CD8-positive, alpha-beta T cell (primary cell): ENCODE measurements at places on chromosomes 7 and 10. TPM values are rescaled to one million over a fixed set of nuclear protein-coding genes. Genes with fewer than 3 reads are reported as not detected.

The IFIT2 gene
- total RNA-seq, result 18.4 TPM

The CDC14C gene
- total RNA-seq, result not detected

The TAS2R39 gene
- total RNA-seq, result not detected

The INA gene
- total RNA-seq, result not detected

The DPP6 gene
- not detected for total RNA-seq
